ENCODE measurements at places on chromosomes 4 and X.

- DNase-seq, result no peak
These were observed 20.9 kb downstream of the CYBB start for GRCh38 chrX:37800717-37801116.

DNA sequence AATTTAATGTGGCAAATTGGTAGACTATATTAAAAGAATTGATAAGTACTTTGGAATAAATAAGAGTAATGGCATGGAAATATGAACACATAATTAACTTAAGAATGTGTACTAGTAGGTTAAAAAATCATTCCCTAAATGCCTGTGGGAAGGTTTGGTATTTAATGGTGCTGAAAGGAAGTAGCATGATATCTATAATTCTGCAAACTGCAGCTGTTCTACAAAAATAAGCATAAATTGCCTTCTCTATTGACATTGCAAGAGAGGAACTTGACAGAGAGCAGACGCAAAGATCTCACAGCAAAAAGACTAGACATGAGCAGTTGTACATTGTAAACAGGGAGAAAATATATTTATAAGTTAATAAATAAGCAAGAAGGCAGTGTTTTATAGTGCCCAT is 752.5 kb upstream of the PCDH10 start:
- no peak for DNase-seq

DNA sequence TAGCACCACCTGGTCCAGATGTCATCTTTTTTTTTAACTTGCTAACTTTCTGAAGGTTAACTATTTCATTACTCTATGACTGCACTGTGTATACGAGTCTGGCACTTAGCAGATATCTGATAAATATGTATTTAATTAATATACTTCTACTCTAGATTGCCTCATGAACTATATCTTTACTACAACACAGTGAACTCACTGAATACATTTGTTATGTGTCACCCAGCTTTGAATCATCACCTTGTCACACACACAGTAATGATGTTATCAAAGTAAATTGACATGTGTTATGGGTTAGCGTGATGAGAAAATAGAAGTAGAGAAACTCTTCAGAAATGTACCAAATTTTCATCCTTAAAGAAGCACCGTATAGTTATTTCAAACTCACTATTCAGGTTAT is 419.3 kb upstream of the ADGRL3 start:
- DNase-seq, result no peak

GRCh38 chr4:2795893-2796848 is 3.3 kb downstream of the SH3BP2 start:
- DNase-seq, result no peak

DNA sequence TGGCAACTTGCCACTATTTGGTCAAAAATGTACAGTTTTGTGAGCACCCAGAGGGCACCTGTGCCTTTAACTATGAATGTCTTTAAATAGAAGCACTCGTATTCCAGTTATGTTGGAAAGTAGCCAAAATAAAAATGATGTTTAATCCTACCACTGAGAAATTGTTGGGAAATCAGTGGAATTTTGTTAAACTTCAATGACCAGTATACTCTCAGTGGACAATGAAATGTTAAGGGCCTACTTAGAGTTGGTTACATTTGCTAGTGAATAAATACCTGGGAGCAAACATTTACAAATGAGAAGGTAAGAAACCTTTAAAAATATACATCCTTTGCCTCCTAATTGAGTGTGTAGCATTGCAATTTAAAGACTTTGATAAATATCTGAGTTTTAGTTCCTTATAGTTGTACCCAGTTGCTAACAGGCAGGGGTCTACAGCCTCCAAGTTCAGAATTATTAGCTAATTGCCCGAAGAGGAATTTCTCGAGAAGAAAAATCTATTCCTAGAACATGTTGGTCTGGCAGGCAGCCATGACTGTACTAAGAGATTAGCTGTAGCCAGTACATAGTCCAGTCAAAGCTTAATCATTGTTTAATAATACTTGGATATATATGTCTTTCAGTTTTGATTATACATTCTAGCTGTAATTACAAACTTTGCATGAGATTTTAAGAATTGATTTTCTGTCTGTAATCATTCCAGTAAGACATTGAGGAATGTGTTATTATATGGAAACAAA is 93.2 kb downstream of the IL1RAPL2 start:
- no peak for DNase-seq

DNA sequence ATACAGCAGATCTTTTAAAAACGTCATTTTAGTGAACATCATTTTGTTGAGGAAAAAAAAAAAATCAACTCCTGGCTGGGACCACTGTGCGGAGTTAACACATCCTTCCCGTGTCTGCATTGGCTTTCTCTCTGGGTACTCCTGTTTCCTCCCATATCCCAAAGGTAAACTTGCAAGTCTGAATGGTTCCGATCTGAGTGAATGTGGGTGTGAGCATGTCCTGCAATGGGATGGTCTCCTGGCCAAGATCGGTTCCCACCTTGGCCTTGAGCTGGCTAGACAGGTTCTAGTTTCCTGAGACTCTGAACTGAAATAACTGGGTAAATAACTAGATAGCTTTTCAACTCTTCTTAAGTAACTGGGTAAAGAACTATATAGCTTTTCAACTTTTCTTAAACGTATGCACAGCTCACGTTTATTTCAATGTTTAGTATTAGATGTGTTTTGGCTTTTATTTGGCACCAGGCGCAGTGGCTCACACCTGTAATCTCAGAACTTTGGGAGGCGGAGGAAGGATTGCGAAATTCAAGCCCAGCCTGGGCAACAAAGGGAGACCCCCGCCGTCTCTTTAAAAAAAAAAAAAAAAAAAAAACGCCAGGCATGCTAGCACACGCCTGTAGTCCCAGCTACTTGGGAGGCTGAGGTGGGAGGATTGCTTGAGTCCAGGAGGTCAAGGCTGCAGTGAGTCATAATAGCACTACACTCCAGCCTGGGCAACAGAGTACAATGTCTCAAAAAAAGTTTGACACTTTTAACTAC is 14.0 kb downstream of the RBMX start:
- DNase-seq, result no peak

- no peak for DNase-seq
These were observed 105.6 kb downstream of the APOOL start for GRCh38 chrX:85109235-85109634.

DNA sequence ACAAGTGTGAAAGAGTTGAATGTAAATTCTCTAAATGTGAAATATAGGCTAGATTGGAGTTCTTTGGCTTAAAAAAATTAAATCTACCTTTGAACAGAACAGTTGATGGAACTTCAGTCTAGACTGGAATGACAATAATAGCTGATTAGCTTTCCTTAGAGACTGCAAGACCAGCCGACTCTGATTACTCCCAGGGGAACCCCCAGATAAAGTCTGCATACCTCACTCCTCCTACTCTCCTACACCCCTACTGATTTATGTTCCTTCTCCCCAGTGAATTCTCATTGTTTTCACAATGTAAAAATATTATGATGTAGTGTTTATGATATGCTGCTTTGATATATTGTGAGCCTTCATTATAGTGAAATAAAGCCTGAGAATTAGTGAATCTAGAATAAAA is 241.3 kb downstream of the CFAP299 start:
- DNase-seq, result no peak

DNA sequence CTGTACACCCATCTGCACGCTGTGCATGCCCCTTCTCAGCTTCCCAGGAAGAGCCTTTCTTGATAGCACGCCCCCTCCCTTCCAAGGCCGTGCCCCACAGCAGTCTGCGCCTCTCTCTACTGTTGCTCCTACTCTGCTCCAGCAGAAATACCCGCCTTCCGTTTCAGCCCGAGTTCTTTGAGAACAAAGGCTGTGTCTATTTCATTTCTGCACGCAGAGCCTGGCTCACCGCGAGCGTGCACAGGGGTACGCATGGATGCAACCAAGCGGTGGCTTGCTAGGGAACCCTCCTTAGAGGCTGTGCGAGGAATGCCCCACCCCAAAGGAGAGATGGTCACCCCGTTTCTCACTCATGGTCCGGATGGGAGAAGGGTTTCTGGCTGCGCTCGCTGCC is 485 bp downstream of the AADAT start:
- DNase-seq, result no peak

- DNase-seq, result no peak
These were observed 4.3 kb downstream of the MORC4 start for GRCh38 chrX:106995678-106996077.

GRCh38 chrX:56382278-56382677 is 150.1 kb downstream of the KLF8 start:
- no peak for DNase-seq

- DNase-seq, result no peak
These were observed 1.4 kb downstream of the L1CAM start for GRCh38 chrX:153884590-153884989.

- no peak for DNase-seq
These were observed 37.7 kb downstream of the PTCHD1 start for GRCh38 chrX:23372220-23372902.

GRCh38 chr4:128725405-128726055 is 84.0 kb upstream of the JADE1 start:
- no peak for DNase-seq

- DNase-seq, result no peak
These were observed 5.0 kb upstream of the DDX60L start for GRCh38 chr4:168485156-168485910.

DNA sequence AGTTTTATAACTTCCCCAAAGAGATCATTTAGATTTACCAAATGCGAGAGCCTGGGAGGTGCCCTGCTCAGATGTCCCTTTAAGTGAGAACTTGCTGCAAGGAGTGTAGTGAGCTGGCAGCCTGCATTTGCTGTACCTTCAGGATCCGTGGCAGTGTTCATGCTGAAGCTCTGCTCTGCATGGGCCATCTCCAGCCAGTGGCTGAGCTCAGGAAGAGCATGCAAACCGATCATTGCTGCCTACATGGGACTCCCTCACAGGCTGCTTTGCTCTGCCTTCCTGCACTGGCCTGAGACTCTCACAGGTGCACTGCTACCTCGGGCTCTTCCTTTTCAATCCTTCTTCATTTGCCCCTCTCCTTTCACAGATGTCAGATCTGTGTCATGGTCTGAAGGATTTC is 152.0 kb upstream of the SFRP2 start:
- DNase-seq, result no peak

GRCh38 chr4:186149872-186150271 is 41.5 kb upstream of the CYP4V2 start:
- DNase-seq, result peak; percentile 13
